ENCODE measurements at places on chromosomes 2 and 18. TPM values are rescaled to one million over a fixed set of nuclear protein-coding genes. Genes with fewer than 3 reads are reported as not detected.

- DNase-seq = no peak
Measured at GRCh38 chr2:23346029-23346428, 39.0 kb upstream of the KLHL29 start.

- no peak for DNase-seq
Measured at GRCh38 chr2:222193328-222193983, 105.3 kb downstream of the PAX3 start.

The NT5DC4 gene
- total RNA-seq = not detected

DNA sequence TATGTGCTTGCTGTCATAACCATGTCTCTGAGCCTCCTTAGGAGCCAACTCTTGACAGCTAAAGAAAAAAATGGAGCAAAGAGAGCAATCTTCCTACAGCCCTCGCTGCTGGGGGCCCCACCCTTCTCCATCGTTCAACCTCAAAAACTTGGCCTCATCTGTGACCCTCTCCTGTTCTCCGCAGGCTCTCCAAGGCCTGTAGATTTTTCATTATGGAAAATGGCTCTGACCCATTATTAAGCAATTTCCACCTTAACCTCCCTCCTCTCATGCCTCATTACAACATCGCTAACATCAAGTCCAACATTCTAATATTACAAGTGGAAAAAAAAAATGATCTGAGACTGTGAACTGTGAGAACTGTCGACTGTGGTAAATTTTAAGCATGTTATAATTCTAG, 98.7 kb downstream of the SLC8A1 start:
- no peak for DNase-seq

DNA sequence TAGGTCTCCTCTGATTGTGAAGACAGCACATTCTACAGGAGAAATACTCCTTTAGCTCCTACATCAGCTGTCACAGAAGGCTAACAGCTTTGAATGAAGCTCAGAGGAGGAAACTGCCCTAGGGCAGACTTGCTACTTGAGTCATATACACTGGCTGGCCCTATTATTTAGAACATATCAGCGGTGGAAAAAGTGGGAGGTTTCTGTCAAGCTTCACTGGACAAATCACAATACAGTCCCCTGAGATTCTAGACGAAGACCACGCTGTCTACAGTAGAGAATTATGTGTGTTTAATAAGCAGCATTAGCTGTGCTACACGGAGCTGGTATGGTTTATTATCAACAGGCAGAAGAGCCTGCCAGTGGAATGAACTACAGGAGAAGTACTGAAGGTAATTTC, 230.9 kb upstream of the FSIP2 start:
- DNase-seq = no peak

The ZNF519 gene
- total RNA-seq = 10.6 TPM

The MC2R gene
- total RNA-seq = not detected

The MPP4 gene
- total RNA-seq = not detected

The SULT1C4 gene
- not detected for total RNA-seq

The SERPINB7 gene
- not detected for total RNA-seq

DNA sequence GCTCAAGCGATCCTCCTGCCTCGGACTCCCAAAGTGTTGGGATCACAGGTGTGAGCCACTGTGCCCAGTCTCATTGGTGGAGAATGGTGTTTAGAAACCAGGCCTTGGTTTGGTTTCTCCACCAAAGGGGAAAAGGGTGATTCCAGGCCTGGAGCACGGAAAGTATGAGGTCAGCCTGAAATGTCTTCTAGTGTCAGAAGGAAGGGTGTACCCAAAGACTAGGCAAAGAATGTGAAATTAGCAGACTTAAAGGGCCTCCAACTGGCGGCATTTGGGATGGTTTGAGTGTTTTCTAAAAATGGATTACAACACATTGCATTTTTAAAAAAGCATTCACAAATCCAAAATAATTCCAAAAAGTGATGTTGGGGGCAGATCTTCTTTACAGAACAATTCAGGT, 139.6 kb downstream of the SH3BP4 start:
- no peak for DNase-seq

GRCh38 chr2:20187331-20187730, 37.6 kb downstream of the SDC1 start:
- DNase-seq = no peak

The PMAIP1 gene
- total RNA-seq = 139 TPM

DNA sequence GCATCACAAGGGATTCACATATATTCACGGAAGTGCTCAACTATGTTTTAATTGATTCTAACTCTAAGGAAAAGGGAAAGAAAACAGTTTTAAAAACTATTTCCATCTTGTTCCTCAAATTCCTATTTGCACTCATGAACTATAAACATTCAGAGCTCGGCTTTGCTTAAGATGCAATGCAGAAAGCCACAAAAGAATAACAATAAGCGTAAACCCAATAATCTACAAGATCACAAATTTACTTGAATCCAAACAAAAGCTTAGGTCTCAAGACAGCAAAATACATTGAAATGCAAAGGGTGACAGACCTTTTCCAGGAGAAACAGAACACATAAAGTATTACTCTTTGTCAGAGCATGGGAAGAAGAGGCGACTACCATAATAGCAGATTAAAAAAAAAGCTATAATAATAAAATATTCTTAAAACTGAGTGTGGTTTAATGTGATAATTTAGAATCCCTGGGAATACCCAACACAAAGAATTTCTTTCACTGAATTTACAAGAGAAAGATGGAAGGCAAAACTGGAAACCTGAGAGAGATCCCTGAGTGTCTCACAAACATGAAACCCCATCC, 1094.9 kb downstream of the LRP1B start:
- DNase-seq = no peak

DNA sequence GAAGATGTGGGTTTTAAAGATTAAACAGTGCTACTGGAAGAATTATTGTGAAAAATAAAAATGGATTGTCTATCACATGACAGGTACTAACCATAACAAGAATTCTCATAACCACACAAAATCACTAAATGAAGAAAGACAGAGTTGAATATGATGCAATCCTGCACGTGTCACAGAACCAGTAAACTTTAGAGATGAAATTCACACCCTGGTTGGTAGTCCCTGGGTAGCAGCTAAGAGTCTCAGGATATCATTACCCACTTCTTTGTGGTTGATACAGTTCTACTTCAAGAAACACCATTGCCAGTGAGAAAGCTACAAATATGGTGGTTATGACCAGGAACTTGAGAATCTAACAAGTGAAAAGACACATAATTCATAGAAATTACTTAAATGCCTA, 450.2 kb downstream of the ERBB4 start:
- DNase-seq = no peak

DNA sequence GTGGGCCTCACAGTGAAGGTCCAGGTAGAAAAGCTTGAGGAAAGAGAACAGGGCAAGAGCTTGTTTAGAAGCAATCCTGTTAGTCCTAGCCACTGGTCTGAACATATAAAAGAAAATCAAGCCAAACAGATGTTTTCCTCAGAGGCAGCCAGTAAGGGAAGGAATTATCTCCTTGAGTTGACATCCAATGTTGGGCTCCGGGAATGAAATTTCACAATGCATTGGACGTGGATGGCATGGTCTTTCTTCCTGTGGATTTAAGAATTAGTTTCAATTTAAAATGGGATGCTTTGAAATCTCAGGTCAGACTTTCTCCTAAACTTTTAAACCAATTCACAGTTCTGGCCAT, 92.1 kb downstream of the ACKR3 start:
- DNase-seq = no peak

DNA sequence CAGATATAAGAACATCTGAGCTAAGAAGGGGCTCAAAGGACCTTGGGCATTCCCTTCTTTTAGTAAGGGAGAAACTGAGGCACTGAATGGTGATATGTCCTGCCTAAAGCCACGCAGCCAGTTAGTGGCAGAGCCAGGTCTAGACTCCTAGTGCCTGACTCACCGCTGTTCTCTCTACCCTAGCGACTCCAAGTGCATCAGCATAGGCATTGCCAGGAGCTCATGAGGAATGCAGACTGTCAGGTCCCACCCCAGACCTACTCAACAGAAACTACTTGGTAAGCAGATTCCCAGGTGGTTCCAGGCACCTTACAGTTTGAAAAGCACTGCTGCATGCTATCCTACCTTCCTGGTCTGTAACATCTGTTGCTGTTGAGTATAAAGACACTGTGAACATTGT, 158.9 kb downstream of the MSH2 start:
- no peak for DNase-seq

DNA sequence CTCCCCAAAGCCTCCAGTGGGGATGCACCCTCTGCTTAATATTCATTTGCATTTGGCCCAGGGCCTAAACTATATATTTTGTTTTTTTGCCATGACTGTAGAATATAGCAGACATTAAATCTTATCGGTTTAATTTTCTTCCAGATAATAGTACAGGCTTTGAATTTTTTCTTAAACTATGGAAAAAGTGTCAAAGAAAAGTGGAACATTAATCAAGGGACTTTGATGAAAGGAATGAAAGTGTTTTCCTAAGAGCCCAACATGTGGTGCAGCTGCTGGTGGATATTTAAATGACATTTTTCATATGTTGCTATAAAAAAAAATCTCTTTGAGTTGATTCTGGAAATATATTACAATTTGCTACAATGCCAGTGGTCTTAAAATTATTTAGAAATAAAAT, 346.8 kb downstream of the CYP26B1 start:
- DNase-seq = no peak

DNA sequence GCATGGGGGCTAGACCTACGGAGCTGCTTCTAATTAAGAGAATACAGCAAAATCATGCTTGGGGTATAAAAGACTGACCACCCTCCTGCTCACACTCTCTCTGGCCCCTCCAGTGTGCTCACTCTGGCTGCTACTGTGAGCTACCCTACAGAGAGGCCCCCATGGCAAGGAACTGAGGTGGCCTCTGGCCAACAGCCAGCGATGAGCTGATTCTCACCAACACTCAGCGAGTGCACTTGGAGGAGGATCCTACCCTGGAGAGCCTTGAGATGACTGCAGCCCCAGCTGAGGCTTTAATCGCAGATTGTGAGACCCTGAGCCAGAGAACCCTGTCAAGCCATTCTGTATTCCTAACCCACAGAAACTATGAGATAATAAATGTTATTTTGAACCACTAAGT, 88.2 kb downstream of the GFPT1 start:
- DNase-seq = no peak

GRCh38 chr2:190766595-190766994, 114.0 kb upstream of the GLS start:
- no peak for DNase-seq

The MYO3B gene
- total RNA-seq = 0.16 TPM

The FSHR gene
- total RNA-seq = not detected

GRCh38 chr2:26809876-26810577, 24.2 kb downstream of the CENPA start:
- no peak for DNase-seq

The SERPINB10 gene
- total RNA-seq = not detected

- DNase-seq = no peak
Measured at GRCh38 chr2:205580212-205580987, 101.9 kb upstream of the NRP2 start.

- DNase-seq = no peak
Measured at GRCh38 chr2:230258483-230258882, 32.9 kb downstream of the SP140 start.

The GNAL gene
- total RNA-seq = 0.10 TPM

The TNS1 gene
- total RNA-seq = 0.80 TPM

GRCh38 chr2:185638771-185639170, 99.8 kb upstream of the FSIP2 start:
- no peak for DNase-seq

DNA sequence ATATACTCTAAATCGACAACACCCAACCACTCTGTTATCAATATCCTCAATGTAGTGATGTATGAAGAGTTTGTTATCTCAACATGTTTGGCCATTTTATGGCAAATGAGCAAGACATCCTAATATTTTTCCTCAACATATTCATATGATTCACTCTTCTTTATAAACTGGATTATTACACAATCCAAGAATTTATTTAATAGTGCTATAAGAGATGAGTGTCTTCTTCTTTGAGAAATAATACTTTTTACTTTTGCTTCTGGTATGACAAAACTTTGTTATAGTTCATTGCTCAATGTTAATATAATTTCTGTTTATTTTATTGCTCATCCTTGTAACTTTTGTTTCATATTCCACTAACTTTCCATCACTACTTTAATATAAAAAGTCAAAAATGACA, 44.3 kb downstream of the SCN9A start:
- no peak for DNase-seq

Data from T-helper 17 cell (primary cell).